ENCODE measurements at places on chromosomes 11 and 22. TPM values are rescaled to one million over a fixed set of nuclear protein-coding genes. Genes with fewer than 3 reads are reported as not detected.

- DNase-seq: no peak
These were observed 6.9 kb downstream of the POU2AF3 start for GRCh38 chr11:111305162-111305802.

- DNase-seq: no peak
These were observed 65.7 kb upstream of the KCNQ1OT1 start for GRCh38 chr11:2765491-2765890.

- no peak for DNase-seq
These were observed 657.6 kb downstream of the BRD1 start for GRCh38 chr22:49170053-49170452.

DNA sequence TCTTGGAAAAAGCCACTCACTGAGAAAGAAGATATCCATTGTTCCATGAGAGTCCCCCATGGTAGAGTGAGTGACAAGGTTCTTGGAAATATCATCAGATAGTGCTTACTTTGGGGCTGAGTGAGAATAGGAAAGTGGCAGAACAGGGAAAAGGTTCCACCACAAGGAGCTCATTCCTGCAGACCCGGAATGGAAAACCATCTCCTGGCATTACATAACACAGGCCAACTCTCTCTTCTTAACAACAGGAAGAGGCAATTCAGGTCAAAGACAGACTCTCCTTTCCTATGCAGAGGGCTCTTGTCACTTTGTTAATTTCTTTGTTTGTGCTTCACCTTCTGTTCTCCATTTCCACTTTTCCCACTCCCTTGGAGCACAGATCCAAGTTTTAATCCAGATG, 259.7 kb downstream of the KIRREL3 start:
- DNase-seq: no peak

DNA sequence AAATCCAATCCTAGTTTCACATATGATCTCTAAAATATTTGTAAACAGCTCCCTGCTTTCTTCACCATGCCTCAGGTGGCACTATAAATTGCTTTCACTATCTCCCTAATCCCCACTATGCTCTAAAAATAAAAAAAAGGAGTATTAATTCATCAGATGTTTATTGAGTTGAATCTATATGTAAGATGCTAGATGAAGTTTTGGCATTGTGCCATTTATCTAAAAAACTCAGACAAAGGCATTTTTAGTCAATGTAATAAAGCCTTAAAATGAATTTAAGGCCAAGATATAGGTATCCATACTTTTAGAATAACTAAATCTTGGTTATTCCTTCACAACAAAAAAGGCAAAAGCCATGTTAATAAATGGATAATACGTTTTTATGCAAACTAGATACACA, 373.9 kb downstream of the ETS1 start:
- no peak for DNase-seq

DNA sequence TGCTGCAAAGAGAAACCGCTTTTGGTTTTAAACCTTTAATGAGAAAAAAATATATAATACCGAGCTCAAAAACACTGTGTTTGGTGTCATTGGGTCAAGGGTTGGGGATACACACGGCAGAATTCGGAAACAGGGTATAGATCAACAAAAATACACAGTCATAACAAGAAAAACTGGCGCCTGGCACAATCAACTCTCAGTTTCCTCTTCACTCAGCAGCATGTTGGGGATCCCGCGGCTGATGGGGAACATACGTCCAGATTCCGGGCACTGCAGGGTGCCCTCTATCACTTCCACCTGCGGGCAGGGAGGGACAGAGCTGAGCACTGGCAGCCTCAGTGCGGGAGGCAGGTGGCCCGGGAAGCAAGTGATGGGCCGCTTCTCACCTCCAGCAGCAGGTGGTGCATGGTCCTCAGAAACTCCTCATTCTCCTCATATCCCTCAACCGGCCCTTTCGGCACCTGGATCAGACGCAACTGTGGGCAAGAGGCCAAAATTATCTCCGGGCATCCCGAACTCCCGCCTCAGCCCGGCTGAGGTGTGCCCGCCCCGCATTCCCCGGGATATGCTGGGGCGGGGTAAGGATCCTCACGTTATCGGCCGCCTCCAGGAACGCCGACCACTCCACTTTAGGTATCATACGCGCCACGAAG, 561 bp downstream of the TRMT112 start:
- peak; percentile 66 for DNase-seq

- peak; percentile 92 for DNase-seq
These were observed 7.9 kb upstream of the FADS3 start for GRCh38 chr11:61899146-61899841.

- DNase-seq: no peak
These were observed 26.5 kb upstream of the PRDM10 start for GRCh38 chr11:130029137-130029536.

GRCh38 chr22:47225080-47225930, 462.9 kb downstream of the TBC1D22A start:
- DNase-seq: no peak

GRCh38 chr11:73312851-73313327, 4.8 kb downstream of the ARHGEF17 start:
- peak; percentile 65 for DNase-seq

DNA sequence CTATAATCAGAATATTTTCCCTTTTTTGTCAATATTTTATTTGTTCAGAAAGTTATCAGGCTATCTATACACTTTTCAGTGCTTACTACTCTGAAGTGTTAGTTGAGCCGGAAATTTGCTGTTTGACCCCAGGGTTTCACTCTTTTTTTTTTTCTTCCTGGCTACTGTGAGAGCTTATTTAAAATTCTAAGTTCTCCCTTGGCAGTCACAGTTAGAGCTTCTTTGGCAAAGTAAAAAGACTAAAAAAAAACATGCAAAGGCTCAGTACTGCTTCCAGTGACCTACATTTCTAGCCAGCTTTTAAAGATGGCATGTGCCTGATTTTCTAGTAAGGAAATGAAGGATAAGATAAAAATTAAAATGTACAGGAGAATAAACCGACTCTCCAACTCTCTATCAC, 48.4 kb downstream of the ELP4 start:
- DNase-seq: peak; percentile 5

GRCh38 chr11:125873881-125874555, 13.4 kb upstream of the HYLS1 start:
- no peak for DNase-seq

GRCh38 chr11:103805688-103806009, 230.8 kb upstream of the DDI1 start:
- DNase-seq: no peak

GRCh38 chr11:15965562-15966250, 390.6 kb downstream of the SOX6 start:
- peak; percentile 49 for DNase-seq

GRCh38 chr22:25747245-25747944, 5.4 kb downstream of the MYO18B start:
- no peak for DNase-seq

Gene C11orf52
- 27.8 TPM for total RNA-seq

Gene LBHD1
- 7.9 TPM for total RNA-seq

Gene PGA5
- total RNA-seq: 0.35 TPM

Gene OTOG
- 0.06 TPM for total RNA-seq

Gene LMF2
- 77.9 TPM for total RNA-seq

Gene ARHGEF12
- total RNA-seq: 161 TPM

Gene BEST1
- 7.1 TPM for total RNA-seq

Gene CLCF1
- total RNA-seq: 15.8 TPM

Gene MMP3
- 0.44 TPM for total RNA-seq

Gene MRPL16
- total RNA-seq: 38.0 TPM

Gene CDC42EP1
- total RNA-seq: 68.5 TPM

Gene RTN4RL2
- total RNA-seq: 2.6 TPM

Gene BIRC3
- 110 TPM for total RNA-seq

Measured in kidney (tissue), 22 donors.